ENCODE measurements at places on chromosomes 1 and 21. TPM values are rescaled to one million over a fixed set of nuclear protein-coding genes. Genes with fewer than 3 reads are reported as not detected.

The CD2 gene
- total RNA-seq, result 4.9 TPM

The ZNF124 gene
- 8.7 TPM for total RNA-seq

The PANK4 gene
- 123 TPM for total RNA-seq

The AIRE gene
- not detected for total RNA-seq

The NBPF1 gene
- 31.6 TPM for total RNA-seq

The GSTM1 gene
- total RNA-seq, result 33.0 TPM

The PADI4 gene
- 9.4 TPM for total RNA-seq
